ENCODE measurements at places on chromosomes 6 and 20.
A peak's percentile ranks its signal among the peaks of the same experiment; 100 is the strongest.

DNA sequence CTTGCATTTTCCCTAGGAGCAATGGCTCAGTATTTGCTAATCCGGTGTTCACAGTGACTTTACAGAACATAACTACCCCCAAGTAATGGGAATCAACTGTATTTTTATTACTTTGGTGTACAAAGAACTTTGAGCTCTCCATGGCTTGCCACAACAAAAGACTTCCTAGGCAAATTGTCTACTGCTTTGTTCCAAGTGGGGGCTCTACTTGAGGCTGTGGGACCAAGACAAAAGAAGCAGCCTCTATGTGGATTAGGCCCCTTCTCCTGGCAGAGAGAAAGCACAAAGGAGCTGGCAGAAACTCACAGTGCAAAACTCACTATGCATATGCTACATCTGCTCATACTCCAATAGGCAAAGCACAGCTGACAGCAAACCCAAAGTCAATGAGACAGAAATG, 853 bp downstream of the WFDC8 start:
- no peak for DNase-seq

- no peak for DNase-seq
Observed at GRCh38 chr6:56906752-56907151, 48.2 kb upstream of the BEND6 start.

DNA sequence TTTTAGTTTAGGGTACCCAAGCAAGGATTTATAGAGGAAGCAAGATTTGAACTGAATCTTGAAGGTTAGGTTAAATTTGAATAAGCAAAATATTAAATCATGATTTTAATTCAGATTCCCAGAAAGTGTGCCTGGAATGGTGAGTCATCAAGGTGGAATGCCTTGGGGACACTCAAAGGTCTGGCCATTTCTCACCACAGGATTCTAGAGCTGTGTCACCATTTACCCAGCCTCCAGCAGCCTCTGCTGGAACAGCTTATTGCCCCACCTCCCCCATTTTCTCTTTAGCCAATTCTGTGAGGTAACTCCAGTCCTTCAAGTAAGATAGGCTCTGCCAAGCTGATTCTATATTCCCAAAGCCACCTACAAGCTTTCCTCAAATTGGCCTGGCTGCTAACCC, 181.4 kb downstream of the SIM1 start:
- DNase-seq: no peak

- DNase-seq: peak; percentile 7
Observed at GRCh38 chr6:20777801-20778200, 243.5 kb downstream of the CDKAL1 start.

DNA sequence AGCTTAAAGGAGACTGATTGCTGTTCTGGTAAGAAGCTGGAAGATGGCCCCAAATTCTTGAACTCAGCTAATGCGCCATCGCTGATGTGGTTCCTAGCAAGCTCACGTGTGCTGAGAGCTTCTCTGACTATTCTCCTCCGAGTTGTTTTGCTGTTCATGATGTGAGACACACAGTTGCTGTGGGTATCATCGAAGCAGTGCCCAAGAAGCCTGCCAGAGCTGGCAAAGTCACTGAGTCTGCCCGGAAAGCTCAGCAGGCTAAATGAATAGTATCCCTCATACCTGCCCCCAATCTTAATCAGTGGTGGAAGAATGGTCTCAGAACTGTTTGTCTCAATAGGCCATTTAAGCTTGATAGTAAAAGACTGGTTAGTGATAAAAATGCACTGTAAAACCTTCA, 28.3 kb upstream of the BCLAF1 start:
- no peak for DNase-seq

- DNase-seq: no peak
Observed at GRCh38 chr6:146358431-146359046, 185.1 kb upstream of the RAB32 start.

- DNase-seq: no peak
Observed at GRCh38 chr20:52268184-52268749, 76.7 kb upstream of the ZFP64 start.

DNA sequence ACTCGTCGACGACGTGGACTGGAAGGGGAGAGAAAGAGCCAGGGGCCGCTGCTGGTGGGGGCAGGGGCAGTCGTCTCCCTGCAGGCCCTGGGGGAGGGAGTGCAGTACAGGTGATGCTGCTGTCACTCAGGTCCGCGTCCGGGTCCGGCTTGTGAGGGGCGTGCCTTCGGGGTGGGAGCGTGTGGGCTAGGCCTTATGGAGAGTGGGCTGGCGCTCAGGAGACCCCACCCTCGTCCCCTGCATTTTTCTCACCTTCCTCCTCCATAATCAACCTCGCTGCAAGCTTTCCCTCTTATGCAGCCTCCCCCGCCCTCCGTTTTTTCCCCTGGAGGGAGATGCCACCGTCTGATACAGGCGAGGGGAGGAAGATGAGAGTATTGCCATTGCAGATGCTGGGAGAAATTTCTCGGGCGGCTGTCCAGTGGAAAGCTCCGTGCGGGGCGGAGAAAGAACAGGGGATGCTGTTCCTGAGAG, 632 bp downstream of the PCMT1 start:
- DNase-seq: peak; percentile 79

DNA sequence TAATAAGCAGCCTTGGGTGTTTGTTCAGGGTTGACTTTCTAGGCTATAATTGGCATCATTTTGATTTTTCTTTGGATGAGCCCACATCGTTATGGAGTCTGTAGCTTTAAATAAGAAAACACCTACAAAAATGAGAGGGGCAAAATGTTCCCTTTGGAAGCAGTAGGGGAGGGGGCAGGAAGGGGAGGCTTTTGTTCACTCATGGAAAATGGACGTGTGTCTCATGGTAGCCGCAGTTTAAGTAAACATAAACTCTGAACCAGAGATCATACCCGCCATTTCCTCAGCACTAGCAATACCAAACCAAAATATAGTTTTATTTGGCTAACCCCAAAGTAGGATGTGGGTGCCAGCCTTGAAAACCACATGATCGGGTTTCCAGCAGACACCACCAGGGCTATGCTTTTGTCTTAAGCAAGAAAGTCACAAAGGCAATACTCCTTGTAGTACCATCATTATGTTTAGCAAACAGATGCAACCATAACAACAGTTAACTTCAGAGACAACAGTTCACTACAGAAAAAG, 572.5 kb upstream of the JAG1 start:
- DNase-seq: no peak
